ENCODE measurements at places on chromosomes 3 and 15. TPM values are rescaled to one million over a fixed set of nuclear protein-coding genes. Genes with fewer than 3 reads are reported as not detected.

GRCh38 chr3:186381424-186382216 is 19.6 kb upstream of the DGKG start:
- H3K36me3 ChIP-seq, result no peaks in the 10 kb centered on the region
- no peak for DNase-seq
- no peak overlapping the region for H3K4me3 ChIP-seq
- H3K4me1 ChIP-seq, result peaks cover under 1% of the 10 kb centered on the region
- H3K27ac ChIP-seq, result no peak overlapping the region

DNA sequence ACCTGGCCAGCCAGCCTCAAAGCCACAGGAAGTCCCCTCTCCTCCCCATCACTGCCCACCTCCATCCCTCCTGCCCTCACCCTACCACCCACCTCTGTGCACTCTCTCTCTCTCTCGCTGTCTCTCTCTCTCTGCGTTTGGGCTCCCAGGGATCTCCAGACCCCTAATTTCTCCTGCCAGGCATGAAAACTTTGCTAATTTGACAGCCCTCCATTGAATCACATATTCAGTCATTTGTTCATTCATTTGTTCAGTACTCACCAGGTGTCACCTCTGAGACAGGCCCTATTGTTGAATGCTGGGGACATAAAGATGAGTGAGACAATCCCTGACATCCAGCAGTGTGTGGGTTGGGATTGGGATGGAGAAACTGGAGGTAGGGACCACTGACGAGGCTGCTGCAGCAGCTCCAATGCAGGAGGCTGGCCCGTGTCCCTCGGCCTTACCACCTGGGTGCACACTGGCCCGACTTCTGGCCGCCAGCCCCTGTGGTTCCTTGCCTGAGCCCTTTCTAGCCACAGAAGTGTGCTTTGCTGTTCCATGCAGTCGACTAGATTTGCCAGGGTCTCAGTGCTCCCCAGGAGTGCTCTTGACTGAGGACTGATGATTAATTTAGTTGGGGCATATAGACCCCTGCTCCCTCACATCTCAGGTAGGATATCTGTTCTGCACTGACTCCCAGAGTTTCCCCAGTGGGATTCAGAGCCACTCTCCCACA is 38.6 kb upstream of the TSEN2 start:
- DNase-seq, result no peak
- no peak overlapping the region for H3K4me3 ChIP-seq
- no peaks in the 10 kb centered on the region for H3K4me1 ChIP-seq

GRCh38 chr3:78257951-78258530 is 1218.1 kb downstream of the ROBO2 start:
- DNase-seq, result no peak
- no peaks in the 10 kb centered on the region for H3K27me3 ChIP-seq
- H3K27ac ChIP-seq, result no peak overlapping the region
- H3K4me3 ChIP-seq, result no peak overlapping the region
- H3K4me1 ChIP-seq, result no peaks in the 10 kb centered on the region

DNA sequence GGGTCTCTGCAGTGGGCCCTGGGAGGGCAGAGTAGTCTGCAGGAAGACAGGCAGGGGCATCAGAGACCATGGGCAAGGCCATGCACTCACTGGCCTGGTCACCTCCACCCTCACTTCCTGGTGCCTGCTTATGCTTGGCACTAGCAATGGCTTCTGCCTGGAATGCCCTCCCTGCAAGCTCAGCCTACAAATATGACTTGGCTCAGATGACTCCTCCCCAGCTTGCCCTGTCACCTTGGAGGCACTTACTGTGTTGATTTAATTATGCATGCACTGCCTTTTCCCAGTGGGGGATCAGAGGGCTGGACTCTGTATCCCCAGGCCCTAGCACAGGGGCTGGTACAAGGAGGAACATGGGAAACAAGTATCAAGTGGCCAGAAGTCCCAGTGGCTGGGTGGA is 7.8 kb downstream of the C3orf18 start:
- DNase-seq, result no peak
- no peaks in the 10 kb centered on the region for H3K27me3 ChIP-seq
- H3K27ac ChIP-seq, result no peak overlapping the region
- H3K36me3 ChIP-seq, result peaks cover 21% of the 10 kb centered on the region
- H3K4me1 ChIP-seq, result peaks cover 31% of the 10 kb centered on the region

DNA sequence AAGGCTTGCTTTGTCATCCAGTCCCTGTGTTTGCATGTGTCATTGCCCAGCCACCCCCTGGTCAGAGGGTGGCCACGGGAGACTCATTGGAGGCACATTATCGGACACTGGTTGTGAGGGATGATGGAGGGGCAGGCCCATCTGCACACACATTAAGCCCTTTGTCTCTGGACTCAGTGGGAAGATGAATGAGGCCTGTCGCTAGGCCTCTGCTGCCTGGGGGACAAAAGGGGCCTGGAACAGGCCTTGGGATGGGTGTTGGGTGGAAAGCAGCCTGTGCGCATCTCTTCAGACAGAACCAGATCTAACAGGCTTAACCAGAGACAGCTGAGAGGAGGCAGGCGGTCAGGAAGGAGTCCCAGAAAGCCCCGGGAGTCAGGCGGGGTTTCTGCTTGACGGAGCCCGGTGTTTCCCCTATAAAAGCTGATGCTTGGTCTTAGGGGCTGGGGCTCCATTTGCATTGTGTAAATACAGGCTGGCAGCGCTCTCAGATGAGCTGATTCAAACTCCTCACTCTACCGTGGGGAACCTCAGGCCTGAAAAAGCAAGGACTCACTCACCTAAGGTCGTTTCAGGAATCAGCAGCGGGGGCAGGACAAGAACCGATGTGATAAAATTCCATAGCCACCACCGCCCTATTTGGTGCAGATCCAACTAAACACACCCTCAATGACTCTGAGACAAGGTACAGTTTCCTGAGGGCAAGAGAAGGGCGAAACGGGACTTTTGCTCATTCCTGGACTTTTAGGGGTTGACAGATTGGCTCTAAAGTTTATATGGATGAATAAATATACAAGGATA is 17.1 kb upstream of the SKIC8 start:
- H3K4me3 ChIP-seq, result no peak overlapping the region
- no peaks in the 10 kb centered on the region for H3K36me3 ChIP-seq
- H3K27ac ChIP-seq, result no peak overlapping the region
- no peaks in the 10 kb centered on the region for H3K27me3 ChIP-seq
- no peak for DNase-seq
- no peaks in the 10 kb centered on the region for H3K4me1 ChIP-seq

DNA sequence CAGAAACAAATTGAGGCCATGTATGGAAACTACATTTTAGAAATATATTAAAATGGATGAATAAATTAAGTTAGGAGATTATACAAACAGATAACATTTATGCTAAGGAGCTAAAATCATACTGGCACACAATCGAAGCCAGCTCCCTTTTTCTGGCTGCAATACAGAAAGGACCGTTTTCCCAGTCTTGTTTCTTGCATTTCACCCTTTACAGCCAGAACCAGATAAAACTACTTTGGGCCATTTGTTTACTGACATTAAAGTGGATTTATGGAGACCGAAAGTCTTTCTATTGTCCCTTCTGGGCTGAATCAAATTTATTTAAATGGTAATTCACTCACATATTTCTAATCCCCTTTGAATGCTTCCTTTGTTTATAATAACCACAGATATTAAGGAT is 50.1 kb upstream of the CNTN3 start:
- no peak overlapping the region for H3K4me3 ChIP-seq
- no peaks in the 10 kb centered on the region for H3K27me3 ChIP-seq
- no peak for DNase-seq
- H3K36me3 ChIP-seq, result no peaks in the 10 kb centered on the region
- no peaks in the 10 kb centered on the region for H3K4me1 ChIP-seq
- H3K27ac ChIP-seq, result no peak overlapping the region

DNA sequence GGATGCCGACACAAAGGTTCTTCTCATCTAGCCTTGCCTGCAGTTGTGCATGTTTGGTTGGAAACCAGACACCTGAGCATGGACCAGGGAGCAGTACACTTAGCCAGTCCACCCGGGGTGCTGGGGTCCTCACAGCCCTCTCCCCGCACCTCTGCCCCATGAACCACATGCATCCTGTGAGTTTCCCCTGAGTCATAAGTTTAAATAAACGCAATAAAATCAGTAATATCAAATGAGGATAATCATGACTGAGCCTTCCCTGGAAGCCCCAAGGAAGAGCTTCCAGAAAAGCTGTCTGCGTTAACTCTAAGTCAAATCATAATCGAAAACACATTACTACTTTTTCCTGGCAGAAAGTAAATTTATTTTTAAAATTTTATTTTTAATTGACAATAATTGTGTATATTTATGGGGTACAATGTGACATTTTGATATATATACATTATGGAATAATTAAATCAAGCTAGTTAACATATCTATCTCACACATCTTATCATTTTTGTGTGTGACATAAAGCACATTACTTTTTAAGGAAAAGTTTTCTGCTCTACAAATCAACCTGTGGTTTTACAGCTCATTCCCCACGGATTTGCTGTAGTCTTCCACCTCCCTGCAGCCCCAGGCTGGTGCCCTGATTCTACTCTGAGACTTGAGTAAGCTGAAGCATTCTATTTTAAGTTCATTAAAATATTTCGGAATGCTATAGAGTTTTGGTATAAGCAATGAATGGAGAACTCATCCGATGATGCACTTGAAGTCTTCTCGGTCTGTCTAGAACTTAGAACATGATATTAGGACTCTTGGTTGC is 166.0 kb upstream of the EIF1B start:
- H3K4me3 ChIP-seq, result no peak overlapping the region
- no peak overlapping the region for H3K27ac ChIP-seq
- H3K36me3 ChIP-seq, result no peaks in the 10 kb centered on the region
- no peaks in the 10 kb centered on the region for H3K4me1 ChIP-seq
- no peak for DNase-seq
- H3K27me3 ChIP-seq, result no peaks in the 10 kb centered on the region

Gene KLHL6
- total RNA-seq, result 27.4 TPM

DNA sequence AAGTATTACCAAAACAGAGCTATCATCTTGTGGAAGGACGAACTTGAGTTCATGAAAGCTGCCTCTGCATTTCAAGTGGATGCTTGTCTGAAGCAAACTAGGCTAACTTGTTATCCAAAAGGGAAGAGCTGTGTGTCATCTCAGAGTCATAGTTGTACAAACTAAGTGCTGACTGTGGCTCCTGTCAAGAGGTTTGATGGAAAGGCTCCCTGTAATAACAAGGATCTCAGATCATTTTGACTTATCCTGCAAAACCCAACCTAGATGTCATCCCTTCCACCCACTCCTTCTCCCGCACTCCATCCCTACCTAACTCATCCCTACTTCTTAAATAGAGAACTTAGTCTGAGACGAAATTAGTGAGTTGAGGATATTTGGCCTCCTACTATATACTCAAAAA is 110.8 kb downstream of the NR2E3 start:
- H3K27me3 ChIP-seq, result no peaks in the 10 kb centered on the region
- H3K27ac ChIP-seq, result no peak overlapping the region
- no peak overlapping the region for H3K4me3 ChIP-seq
- H3K4me1 ChIP-seq, result no peaks in the 10 kb centered on the region
- H3K36me3 ChIP-seq, result no peaks in the 10 kb centered on the region

Gene CYP1A2
- total RNA-seq, result not detected

Data from activated CD8-positive, alpha-beta T cell treated with anti-CD3 and anti-CD28 coated beads, Interleukin-2, amount 10 ng/mL, durations not matched to agents 7 days and 5 days (primary cell).